ENCODE measurements at places on chromosomes 7 and 10. TPM values are rescaled to one million over a fixed set of nuclear protein-coding genes. Genes with fewer than 3 reads are reported as not detected.
A peak's percentile ranks its signal among the peaks of the same experiment; 100 is the strongest.

PAX2 gene
- total RNA-seq, result not detected

GRCh38 chr7:158228986-158229385 is 358.6 kb downstream of the PTPRN2 start:
- no peak overlapping the region for H3K4me3 ChIP-seq
- H3K36me3 ChIP-seq, result no peaks in the 10 kb centered on the region
- no peaks in the 10 kb centered on the region for H3K4me1 ChIP-seq
- H3K27ac ChIP-seq, result no peak overlapping the region
- DNase-seq, result no peak

GRCh38 chr10:58712982-58713381 is 200.3 kb downstream of the BICC1 start:
- no peak overlapping the region for H3K27ac ChIP-seq
- H3K4me1 ChIP-seq, result no peaks in the 10 kb centered on the region
- no peaks in the 10 kb centered on the region for H3K27me3 ChIP-seq
- H3K36me3 ChIP-seq, result no peaks in the 10 kb centered on the region
- no peak for DNase-seq

DNA sequence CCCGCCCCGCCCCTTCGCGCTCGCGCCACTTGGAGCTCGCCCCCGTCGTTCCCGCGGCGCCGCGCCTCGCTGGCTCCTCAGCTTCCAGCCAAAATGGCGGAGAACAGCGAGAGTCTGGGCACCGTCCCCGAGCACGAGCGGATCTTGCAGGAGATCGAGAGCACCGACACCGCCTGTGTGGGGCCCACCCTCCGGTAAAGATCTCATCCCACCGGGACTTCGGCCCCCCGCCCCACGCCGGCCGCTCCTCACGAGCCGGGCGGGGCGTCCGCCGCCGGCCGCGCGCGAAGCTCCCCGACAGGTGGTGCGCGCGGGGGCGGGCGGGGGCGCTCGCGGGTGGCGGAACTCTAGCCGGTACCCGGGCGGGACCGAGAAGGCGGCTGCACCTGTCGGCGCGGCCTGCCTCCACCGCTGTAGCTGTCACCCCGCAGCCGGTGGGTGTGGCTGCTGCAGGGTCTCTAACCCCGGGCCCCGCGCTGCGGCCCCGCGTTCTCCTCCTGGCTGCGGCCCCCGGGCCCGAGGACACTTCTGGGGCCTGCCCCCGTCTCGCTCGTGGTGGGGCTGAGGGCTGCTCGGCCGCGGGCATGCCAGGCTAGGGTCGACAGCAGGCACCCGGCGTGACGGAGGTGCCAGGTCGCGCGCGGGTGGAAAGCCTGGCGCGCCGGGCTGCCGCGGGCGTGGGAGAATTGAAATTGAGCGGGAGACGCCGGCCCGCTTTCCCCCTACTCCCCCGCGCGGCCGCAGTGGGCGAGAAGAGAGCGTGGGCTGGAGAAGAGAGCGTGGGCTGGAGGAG is at the start of gene EXOC6:
Gene EXOC6 (plus strand): TSS at position 80 of the 793 bp plus-strand sequence. CDS start 14 bp downstream, at position 94.
- H3K27me3 ChIP-seq, result peaks cover 41% of the 10 kb centered on the region
- H3K4me1 ChIP-seq, result peaks cover 11% of the 10 kb centered on the region
- peak; percentile 43 for DNase-seq
- peak within 1 kb of the TSS; percentile 84 for H3K27ac ChIP-seq

DNA sequence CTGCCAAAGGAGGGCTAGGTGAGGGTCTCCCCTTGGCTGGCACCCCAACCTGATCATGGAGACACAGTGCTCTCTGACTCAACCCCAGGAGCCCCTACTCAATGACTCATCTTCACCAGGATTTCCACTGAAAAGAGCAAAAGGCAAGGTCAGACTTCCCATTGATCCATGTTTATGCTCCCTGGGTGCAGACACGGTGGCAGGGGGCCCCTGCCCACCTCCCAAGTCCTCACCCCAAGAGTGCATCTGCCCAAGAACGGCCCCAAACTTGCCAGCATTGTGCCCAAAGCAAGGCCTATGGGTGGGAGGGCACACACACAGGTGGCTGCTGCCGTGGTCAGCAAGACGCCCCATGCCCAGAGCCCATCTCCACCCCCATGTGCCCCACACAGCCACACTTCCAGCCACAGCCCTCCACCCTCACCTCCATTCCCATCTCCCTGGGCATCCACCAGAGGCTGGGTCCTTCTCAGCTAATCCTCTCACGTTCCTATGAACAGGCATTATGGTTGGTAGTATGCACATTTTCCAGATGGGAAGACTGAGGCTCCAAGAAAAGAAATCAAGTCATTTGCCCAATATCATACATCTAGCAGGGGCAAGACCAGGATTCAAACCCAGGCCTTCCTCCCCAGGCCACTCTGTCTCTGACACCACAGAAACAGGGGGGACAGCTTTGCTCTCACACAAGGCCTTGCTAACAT is 31.3 kb downstream of the FAM53B start:
- no peak for DNase-seq
- H3K27ac ChIP-seq, result no peak overlapping the region

CALML3 gene
- 227 TPM for total RNA-seq

DNA sequence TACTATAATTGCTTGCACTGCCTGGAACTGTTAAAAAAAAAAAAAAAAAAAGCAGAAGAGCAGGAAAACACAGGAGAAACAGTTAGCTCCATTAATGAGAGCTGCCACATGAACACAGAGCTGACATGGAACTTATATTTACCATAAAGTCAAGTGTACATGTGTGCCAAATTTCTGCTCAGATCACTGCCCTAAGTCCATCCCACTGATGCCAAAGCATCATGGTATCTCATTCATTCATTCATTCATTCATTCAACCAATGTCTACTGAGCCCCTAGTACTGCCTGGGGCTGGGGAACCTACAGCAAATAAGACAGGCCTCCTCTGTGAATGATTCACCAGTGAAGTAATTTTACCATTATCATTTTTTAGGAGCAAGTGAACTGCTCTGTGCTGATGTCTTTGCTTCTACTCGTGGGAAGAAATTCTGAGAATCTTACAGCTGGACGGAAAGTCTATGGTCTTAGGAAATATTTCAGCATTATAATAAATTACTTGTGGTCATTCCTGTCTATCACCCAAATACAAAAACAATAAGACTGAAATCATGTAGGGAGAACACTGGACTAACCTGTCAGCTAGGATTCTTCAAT is 58.8 kb upstream of the ABLIM1 start:
- H3K4me1 ChIP-seq, result peaks cover 16% of the 10 kb centered on the region
- no peaks in the 10 kb centered on the region for H3K27me3 ChIP-seq
- no peak overlapping the region for H3K27ac ChIP-seq
- H3K4me3 ChIP-seq, result no peak overlapping the region
- no peaks in the 10 kb centered on the region for H3K36me3 ChIP-seq

LYZL1 gene
- total RNA-seq, result not detected

GRCh38 chr10:4543938-4544533 is 282.0 kb upstream of the AKR1E2 start:
- no peaks in the 10 kb centered on the region for H3K27me3 ChIP-seq
- H3K4me3 ChIP-seq, result no peak overlapping the region
- no peak for DNase-seq
- no peak overlapping the region for H3K27ac ChIP-seq
- no peaks in the 10 kb centered on the region for H3K4me1 ChIP-seq

CARD11 gene
- 0.92 TPM for total RNA-seq

GRCh38 chr10:119509909-119510451 is 32.5 kb downstream of the RGS10 start:
- DNase-seq, result no peak
- H3K27me3 ChIP-seq, result no peaks in the 10 kb centered on the region
- H3K27ac ChIP-seq, result no peak overlapping the region
- peaks cover 8% of the 10 kb centered on the region for H3K4me1 ChIP-seq
- H3K4me3 ChIP-seq, result no peak overlapping the region
- peaks cover 3% of the 10 kb centered on the region for H3K36me3 ChIP-seq

H2BK1 gene
- not detected for total RNA-seq

- DNase-seq, result no peak
- no peak overlapping the region for H3K4me3 ChIP-seq
- H3K27me3 ChIP-seq, result no peaks in the 10 kb centered on the region
Measured at GRCh38 chr10:97842656-97843280, 6.9 kb upstream of the GOLGA7B start.

DNA sequence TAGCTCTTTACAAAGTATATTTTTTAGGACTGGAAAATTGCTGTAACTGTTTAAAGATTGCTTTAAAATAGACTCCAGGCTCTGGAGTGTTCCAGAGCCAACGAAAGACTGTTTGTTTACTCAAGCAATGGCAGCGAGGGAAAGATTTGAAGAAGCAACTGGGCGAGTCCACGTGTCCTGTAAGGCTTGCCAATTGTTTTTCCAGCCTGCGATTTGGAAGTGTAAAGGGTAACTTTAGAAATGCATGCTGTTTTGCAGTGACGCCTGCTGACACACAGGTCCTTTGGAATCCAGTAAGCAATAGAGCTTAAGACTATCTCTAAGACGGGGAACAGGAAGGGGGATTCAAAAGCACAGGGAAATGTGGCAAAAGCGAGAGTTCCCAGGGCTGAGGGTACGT is 55.8 kb downstream of the TACC2 start:
- H3K4me1 ChIP-seq, result peaks cover 5% of the 10 kb centered on the region
- H3K27ac ChIP-seq, result peak overlapping the region; percentile 77
- H3K36me3 ChIP-seq, result no peaks in the 10 kb centered on the region
- no peaks in the 10 kb centered on the region for H3K27me3 ChIP-seq
- no peak for DNase-seq

GPR15LG gene
- 132 TPM for total RNA-seq

DNA sequence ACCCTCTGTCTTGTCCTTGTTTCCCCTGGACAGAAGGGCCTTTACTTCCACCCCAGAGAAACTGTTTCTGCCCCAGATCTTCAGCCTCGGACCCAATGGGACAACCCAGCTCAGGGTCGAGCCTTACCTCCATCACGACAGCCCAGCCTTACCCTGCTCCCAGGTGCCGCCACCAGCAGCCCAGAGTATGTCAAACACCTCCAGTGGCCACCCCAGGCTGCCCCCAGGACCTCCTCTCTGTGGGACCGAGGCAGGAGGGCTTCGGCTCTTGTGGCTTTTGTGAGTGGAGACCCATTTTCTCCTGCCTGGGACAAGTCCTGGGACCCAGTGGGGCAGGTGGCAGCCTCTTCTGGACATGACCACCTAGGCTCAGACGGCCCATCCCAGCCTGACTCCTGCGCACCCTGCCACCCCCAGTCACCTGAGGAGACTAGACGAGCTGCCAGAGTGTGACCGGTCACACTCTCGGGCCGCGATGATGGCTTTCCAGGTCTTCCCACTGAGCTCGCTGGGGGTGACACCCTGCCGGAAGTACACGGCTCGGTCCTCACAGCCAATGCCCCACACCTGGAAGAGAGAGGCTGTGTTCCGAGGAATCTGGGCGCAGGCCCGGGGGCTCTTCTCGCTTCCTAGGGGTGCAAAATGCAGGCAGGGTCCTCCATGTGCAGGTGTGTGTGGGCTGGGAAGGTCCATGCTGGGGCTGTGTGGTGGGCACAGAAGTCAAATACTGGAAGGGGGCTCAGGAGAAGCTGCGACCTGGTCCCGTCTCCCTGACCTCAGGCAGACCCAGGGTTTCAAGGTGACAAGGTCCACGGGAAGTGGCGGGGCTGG is 15.5 kb downstream of the TECPR1 start:
- H3K4me1 ChIP-seq, result no peaks in the 10 kb centered on the region
- H3K36me3 ChIP-seq, result peaks cover 11% of the 10 kb centered on the region
- no peak overlapping the region for H3K27ac ChIP-seq
- no peak overlapping the region for H3K4me3 ChIP-seq
- DNase-seq, result no peak

STEAP1B gene
- total RNA-seq, result 0.29 TPM

CRHR2 gene
- 0.09 TPM for total RNA-seq

- peaks cover 20% of the 10 kb centered on the region for H3K36me3 ChIP-seq
- H3K27ac ChIP-seq, result no peak overlapping the region
- H3K4me3 ChIP-seq, result no peak overlapping the region
- peaks cover 76% of the 10 kb centered on the region for H3K4me1 ChIP-seq
Measured at GRCh38 chr7:4711634-4712033, 29.5 kb downstream of the FOXK1 start.

DNA sequence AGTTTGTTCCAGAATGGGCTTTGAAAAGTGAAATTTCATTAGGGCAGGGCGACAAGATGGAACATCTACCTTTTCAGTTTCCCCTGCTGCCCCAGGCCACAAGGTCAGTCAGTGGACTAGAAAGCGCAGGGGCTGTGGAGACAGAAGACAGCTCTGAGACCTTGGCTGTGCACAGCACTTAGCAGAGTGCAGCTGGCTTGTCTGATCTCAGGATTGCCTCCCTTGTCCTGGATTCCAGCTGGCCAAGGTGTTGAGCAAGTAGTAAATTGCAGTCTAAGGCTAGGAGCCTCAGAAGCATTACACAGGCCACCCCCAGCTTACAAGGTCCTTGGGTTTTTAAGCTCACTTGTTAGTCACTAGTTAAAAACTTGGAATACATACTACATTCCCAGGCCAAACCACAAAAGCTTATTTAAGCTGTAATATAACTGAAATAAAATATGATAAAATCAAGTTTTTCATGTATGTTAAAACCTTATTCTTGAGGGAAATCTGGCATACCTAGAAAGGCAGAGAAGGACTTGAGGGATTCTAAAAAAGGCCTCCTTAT is 67.3 kb upstream of the NPY start:
- H3K27me3 ChIP-seq, result no peaks in the 10 kb centered on the region
- no peak overlapping the region for H3K27ac ChIP-seq
- no peaks in the 10 kb centered on the region for H3K36me3 ChIP-seq
- no peaks in the 10 kb centered on the region for H3K4me1 ChIP-seq
- no peak overlapping the region for H3K4me3 ChIP-seq

DNA sequence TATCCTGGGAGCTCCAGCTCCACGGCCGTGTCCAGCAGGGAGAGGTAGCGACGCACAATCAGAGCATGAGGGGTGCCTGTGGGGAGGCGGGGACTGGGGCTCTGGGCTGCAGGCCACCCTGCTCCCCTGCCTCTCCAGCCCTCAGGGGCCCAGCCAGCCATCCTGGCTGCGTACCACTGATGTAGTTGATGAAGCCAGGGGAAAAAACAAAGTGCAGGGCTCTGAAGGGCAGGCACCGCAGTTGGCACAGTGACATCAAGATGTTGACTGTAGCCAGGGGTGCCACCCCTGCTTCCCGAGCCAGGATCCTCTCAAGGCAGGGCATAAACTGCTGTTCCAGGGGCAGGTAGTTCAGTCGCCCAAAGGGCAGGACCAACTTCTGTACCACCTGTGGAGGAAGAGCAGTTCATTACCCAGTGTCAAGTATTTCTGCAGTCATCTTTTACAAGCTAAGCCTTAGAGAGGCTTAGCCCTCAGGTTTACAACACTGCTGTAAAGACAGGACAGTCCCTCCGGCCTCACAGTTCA is 2.8 kb downstream of the FASTK start:
- H3K4me3 ChIP-seq, result no peak overlapping the region
- peaks cover 22% of the 10 kb centered on the region for H3K36me3 ChIP-seq
- H3K4me1 ChIP-seq, result peaks cover 34% of the 10 kb centered on the region
- H3K27ac ChIP-seq, result no peak overlapping the region

DNA sequence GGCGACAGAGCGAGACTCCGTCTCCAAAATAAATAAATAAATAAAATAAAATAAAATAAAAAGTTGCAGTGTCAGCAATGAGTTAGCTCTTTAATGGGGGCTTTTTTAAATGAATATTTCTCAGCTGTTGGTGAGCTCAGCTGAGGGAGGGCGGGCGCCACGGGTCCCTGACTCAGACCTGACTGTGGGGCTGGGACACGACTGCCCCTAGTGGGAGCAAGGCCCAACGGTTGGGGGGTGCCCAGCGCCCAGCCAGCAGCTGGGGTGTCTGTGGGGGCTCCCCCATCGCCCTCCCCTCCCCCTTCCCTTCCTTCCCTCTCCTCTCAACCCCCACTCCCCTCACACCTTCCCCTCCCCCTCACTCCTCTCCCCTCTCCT is 46.6 kb downstream of the PWWP2B start:
- H3K27ac ChIP-seq, result no peak overlapping the region
- peaks cover 22% of the 10 kb centered on the region for H3K4me1 ChIP-seq
- H3K36me3 ChIP-seq, result no peaks in the 10 kb centered on the region
- H3K4me3 ChIP-seq, result no peak overlapping the region

- no peak for DNase-seq
- H3K4me3 ChIP-seq, result no peak overlapping the region
- H3K4me1 ChIP-seq, result no peaks in the 10 kb centered on the region
Measured at GRCh38 chr7:121026159-121026558, 37.6 kb downstream of the CPED1 start.

Data from esophagus squamous epithelium (tissue), 5 donors.